ENCODE measurements at places on chromosomes 3 and 15.

DNA sequence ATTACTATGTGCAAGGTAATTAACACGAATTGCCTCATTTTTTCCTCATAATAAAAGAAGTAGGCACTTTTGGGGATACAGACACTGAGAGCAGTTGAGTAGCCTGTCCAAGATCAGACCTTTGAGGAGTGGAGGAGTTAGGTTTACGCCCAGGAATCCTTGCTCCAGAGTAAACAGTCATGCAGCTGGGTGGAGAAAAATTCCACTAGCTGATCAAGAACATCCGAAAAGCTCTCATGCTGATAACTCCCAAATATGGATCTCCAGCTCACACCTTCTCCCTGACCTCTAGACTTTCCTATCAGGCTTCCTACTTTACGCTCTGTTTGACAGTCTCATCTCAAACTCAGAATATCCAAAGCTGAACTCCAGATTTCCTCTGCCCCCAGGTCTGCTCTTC lies 53.3 kb downstream of the ST6GAL1 start:
- no peak for DNase-seq

- DNase-seq = no peak
Measured at GRCh38 chr3:71547249-71548198, 36.0 kb downstream of the FOXP1 start.

- DNase-seq = no peak
Measured at GRCh38 chr3:60916546-60916945, 334.7 kb downstream of the FHIT start.

DNA sequence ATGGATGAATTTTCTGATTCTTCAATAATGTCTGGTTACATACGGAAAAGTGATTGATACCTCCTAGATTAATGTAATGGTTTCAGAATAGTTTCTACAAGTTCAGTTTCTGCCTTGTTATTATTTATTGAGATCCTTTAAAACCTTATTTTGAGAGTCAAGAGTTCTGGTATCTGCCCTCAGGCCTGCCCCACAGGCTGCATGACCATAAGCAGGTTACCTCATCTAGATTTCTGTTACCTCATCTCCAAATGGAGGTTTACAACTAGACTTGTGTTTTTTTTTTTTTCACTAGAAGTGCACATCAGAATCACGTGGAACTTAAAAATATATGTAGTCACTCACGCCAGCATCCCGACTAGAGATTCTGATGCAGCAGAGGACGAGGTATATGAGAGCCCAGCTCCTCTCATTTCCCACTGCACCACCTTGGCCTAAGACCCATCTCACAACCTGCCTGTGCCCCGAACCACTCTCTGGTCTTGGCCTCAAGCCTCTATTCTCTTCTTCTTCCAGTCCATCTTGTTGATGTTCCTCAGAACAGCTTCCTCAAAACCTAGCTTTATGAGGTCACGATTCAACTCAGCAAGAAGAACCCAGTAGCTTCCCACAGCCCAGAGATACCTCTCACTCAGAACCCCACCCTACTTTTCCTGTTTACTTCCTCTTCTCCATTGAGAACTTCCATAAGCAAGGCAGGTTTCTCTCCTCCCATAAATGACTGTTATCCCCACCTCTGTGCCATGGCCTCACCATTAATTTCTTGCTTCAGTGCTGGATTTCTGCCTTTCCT lies 353.4 kb downstream of the CHST2 start:
- DNase-seq = no peak

DNA sequence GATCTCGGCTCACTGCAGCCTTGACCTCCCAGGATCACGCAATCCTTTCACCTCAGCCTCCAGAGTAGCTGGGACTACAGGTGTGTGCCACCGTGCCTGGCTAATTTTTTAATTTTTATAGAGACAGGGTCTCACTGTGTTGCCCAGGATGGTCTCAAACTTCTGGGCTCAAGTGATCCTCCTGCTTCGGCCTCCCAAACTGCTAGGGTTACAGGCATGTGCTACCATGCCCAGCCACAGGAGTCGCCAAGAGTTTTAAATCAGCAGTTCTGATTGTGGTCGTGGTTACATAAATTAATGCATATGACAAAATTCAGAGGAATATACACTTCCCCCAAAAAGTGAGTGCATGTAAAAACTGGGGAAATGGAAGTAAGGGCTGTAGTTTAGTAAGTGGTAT lies 32.9 kb downstream of the MEGF11 start:
- DNase-seq = no peak

DNA sequence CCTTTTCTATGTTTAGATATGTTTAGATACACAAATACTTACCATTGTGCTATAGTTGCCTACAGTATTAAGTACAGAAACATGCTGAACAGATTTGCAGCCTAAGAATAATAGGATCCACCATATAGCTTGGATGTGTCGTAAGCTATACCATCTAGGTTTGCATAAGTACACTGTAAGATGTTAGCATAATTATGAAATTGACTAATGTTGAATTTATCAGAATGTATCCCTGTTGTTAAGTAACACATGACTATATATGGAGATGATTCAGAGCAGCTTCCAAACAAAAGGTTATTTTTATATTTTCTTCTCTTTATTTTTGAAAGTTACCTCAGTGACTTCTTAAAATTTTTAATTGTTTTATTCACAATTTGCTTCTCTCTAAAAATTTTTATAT lies 2.4 kb downstream of the SLC28A2 start:
- no peak for DNase-seq

DNA sequence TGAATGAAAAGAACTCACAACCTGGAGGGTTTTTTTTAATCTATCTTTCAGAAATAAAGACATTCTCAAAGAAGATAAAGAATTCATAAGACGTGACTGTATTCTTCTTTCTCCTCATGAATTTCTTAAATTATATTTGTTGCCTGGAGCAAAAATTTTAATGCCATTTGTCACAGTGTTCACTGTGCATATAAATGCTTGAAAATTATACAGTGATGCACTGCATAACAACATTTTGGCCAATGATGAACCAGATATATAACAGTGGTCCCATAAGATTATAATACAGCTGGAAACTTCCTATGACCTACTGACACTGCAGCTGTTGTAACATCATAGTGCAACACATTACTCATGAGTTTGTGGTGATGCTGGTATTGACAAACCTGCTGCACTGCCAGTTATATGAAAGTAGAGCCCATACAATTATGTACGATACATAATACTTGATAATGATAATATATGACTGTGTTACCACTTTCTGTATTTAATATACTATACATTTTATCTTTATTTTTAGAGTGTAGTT lies 67.3 kb downstream of the P2RY1 start:
- DNase-seq = no peak

GRCh38 chr15:76987896-76988860 lies 6.7 kb upstream of the PSTPIP1 start:
- DNase-seq = no peak

DNA sequence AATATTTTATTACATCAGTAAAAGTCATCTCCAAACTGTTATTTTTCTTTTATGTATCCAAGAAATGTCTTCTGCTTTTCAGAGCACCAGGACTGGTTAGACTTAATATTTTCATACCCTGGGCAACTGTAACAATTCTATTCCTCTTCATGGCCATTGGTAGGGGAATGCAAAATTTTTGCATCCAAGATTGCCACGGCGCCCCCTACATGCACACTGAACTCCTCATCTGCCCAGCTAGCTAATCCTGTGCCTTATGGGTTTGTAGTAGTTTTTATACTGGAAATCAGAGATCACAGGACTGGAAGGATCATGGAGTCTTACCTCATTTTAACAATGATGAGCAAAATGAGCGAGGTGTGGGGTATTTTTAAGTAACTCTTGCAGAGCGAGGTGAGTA lies 74.2 kb downstream of the CRTC3 start:
- DNase-seq = peak; percentile 24

DNA sequence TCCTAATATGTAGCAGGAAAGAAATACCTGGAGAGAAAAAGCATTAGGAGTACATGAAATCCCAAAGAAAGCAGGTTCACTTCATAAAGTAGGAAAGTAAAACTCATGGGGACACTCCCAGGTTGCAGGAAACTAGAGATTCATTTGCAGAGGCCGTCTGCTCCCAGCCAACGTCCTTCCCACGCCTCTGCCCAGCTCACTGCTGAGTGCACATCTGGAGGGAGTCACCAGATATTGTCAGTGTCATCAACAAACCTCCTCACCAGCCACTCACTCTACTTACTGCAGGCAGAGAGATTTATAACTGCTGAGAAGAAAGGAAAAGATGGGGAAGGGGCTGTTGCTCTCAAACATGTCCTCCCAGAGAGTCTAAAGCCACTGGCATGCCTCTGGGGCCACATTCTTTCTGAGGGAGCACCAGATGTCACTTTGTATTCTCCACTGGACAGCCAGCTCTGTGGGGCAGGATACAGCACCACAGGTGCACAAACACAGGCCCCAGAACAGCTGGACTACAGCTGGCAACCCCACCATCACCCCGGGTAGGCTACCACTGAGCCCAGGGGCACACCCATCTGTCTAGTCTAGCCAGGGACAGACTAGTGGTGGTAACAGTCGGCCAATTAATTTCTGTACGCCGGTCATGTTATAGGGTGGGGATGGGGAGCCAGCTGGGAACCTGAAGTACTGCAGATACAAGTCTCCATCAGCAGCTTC lies 64.5 kb downstream of the NPTN start:
- DNase-seq = no peak

- DNase-seq = no peak
Measured at GRCh38 chr3:166085164-166085856, 248.1 kb upstream of the BCHE start.

- DNase-seq = no peak
Measured at GRCh38 chr3:9377981-9378380, 15.1 kb downstream of the THUMPD3 start.
